ENCODE measurements at places on chromosomes 4 and X. TPM values are rescaled to one million over a fixed set of nuclear protein-coding genes. Genes with fewer than 3 reads are reported as not detected.

DNA sequence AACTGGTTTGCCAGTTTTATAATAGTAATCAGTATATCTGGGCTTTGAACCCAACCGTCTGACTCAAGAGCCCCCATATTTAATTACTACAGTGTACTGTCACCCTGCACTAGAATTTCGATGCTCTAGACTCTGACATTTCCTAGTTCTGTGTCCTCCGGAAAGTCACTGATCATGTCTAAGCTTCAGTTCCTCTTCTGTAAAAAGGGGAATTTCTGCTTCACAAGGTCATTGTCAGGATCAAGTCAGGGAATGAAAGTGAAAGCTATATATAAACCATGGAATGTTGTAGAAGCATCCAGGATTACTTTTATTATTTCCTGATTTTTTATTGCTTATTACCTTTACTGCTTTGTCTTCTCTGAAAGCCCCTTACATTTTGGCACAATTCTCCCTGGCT, 4.0 kb upstream of the KCNIP4 start:
- DNase-seq = no peak

- DNase-seq = no peak
Observed at GRCh38 chr4:84962102-84962501, 4.4 kb downstream of the WDFY3 start.

DNA sequence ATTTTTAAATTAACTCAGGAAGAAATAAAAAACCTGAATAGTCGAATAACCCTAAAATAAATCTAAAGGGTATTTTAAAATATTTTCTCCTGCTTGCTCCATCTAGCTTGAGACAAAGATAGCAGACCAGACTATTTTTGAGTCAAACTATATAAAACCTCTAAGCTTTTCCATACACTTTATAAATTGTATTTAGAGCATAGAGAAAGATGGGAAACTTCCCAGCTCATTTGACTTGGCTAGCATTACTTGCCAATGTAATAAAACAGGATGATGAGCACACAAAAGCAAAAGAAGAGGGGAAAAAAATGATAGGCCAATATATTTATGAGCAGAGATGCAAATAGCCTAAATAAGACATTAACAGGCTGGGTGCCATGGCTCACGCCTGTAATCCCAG, 117.1 kb downstream of the ANAPC4 start:
- DNase-seq = no peak

GRCh38 chr4:36243355-36244256, 708 bp downstream of the ARAP2 start:
- DNase-seq = peak; percentile 27

- DNase-seq = no peak
Observed at GRCh38 chr4:73679836-73680235, 59.6 kb upstream of the RASSF6 start.

DNA sequence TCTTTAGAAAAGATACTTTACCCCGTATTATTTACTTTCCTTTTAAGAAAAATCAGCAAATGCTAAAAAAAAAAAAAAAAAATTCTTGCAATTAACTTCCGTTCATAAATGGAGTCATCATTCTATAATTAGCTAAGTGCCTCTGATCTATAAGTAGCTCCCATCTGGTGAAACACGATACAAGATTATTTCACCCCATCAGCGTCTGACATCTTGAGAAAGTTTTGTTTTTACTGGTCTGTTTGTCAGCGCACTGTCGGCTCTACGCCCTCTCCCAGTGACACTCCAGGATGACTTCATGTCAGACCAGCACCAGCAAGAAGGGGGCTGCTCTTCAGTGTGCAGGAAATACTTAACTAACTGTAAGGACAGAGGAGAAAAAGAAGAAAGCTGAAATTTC, 108.3 kb downstream of the AFAP1 start:
- DNase-seq = no peak

- DNase-seq = peak; percentile 40
Observed at GRCh38 chrX:103356130-103356798, at the start of gene TCEAL9. TSS of gene TCEAL9 (plus strand) at chrX:103356506. CDS start at chrX:103357685, 1,179 bp downstream.

DNA sequence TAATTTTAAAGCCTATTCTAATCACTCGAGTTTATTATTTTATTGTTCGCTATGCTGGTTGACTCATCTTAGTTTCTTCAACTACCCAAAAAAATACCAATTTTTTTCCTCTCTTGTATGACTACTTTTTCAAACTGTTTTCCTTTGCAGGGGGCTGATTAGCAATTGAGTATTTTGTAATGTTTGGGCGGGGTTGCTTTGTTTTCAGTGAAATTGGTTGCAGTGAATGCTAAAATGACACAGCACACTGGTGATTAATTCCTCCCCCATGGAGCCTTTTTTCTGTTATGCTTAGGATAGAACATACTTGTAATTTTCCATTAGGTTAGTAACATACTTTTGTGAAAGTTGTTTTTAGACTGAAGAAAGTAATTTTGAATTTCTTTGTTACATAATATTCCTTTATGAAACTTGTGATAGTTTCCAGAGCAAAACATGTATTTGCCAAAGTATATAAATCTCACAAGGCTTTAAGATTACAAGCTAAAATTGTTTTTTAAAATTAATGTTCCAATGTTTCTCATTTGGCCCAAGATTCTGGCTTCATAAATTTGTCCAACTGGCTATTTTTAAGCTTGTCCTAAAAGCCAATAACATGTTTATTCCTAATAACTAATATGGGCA, 120.4 kb downstream of the CHIC1 start:
- DNase-seq = no peak

DNA sequence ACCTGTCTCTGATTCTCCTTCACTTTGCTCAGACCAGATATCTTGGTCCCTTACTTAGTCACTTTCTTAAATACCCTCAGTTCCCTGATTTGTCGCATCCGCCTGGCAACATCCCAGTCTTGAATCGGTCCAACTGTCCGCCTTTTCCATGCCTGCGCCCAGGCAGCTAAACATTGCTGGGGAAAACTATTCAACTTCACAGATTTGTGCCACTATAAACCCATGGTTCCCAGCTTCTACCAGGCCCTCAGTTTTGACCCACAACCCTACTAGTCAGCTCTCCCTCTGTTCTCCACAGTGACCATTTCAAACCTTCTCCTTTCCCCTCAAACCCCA, 451 bp upstream of the FGD1 start:
- no peak for DNase-seq

DNA sequence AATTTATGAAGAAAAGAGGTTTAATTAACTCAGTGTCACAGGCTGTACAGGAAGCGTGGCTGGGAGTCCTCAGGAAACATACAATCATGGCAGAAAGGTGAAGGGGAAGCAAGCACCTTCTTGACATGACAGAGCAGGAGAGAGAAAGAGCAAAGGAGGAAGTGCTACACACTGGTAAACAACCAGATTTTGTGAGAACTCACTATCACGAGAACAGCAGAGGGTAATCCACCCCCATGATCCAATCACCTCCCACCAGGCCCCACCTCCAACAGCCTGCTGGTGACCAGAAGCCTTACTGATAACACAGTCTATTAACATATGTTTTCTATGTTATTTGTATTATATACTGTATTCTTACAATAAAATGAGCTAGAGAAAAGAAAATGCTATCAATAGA, 254.8 kb downstream of the PCDH10 start:
- DNase-seq = no peak

GRCh38 chr4:40916880-40917279, 167.1 kb downstream of the NSUN7 start:
- DNase-seq = no peak

- DNase-seq = no peak
Observed at GRCh38 chrX:30880058-30880457, 9.0 kb downstream of the TAB3 start.

- DNase-seq = no peak
Observed at GRCh38 chr4:173145131-173145530, 23.5 kb upstream of the GALNT7 start.

GRCh38 chr4:137881641-137882040, 349.3 kb upstream of the PCDH18 start:
- DNase-seq = peak; percentile 36

The EVC2 gene
- total RNA-seq = 7.6 TPM

The NCBP2L gene
- total RNA-seq = 1.2 TPM

The POU3F4 gene
- not detected for total RNA-seq

The PABPC1L2B gene
- 2.0 TPM for total RNA-seq

The WAS gene
- total RNA-seq = 2.5 TPM

The KCNE5 gene
- not detected for total RNA-seq

Data from prostate gland (tissue), 2 donors.